ENCODE measurements at places on chromosomes 7 and 10. TPM values are rescaled to one million over a fixed set of nuclear protein-coding genes. Genes with fewer than 3 reads are reported as not detected.

- no peaks in the 10 kb centered on the region for H3K36me3 ChIP-seq
- no peak overlapping the region for H3K27ac ChIP-seq
- DNase-seq, result no peak
- H3K4me3 ChIP-seq, result no peak overlapping the region
- H3K27me3 ChIP-seq, result no peaks in the 10 kb centered on the region
- no peaks in the 10 kb centered on the region for H3K4me1 ChIP-seq
Measured at GRCh38 chr10:3294919-3295581, 122.5 kb upstream of the PITRM1 start.

DNA sequence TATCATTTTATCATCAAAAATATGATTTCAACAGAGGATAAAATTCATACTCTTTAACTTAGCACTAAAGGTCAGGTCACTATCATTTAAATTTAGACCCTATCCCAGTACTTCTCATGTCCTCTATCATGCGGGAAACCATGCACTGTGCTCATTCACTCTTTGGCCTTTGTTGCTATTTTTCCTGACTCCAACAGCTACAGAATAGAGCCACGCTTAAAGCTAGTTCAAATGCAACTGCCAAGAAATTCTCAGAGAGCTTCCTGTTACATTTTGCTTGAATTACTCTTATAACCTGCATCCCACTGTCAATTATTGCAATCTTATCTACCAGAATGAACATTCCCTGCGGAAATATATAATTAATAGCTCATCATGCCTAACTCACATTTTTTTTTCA lies 58.3 kb downstream of the SEMA3A start:
- H3K36me3 ChIP-seq, result no peaks in the 10 kb centered on the region
- H3K27me3 ChIP-seq, result no peaks in the 10 kb centered on the region
- no peaks in the 10 kb centered on the region for H3K4me1 ChIP-seq
- DNase-seq, result no peak
- H3K4me3 ChIP-seq, result no peak overlapping the region

DNA sequence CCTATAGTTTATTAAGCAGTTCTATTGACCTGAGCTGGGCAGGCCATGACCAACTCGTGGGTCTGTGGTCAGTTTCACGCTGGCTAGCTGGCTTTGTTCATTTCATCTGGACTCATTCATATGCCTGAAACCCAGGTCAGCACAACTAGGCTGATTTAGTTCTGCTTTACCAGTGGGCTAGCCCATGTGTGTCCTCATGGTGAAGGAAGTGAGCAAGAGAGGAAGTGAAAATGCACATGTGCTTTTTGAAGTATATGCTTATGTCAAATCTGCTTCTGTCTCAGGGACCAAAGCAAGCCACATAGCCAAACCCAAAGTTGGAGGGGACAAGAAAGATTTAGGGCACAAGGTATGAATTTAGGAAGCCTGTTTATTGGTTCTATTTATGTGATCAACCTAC lies 154.5 kb downstream of the RNF133 start:
- H3K4me1 ChIP-seq, result no peaks in the 10 kb centered on the region
- H3K27me3 ChIP-seq, result no peaks in the 10 kb centered on the region
- H3K4me3 ChIP-seq, result no peak overlapping the region

- no peaks in the 10 kb centered on the region for H3K36me3 ChIP-seq
- H3K4me3 ChIP-seq, result no peak overlapping the region
- no peaks in the 10 kb centered on the region for H3K27me3 ChIP-seq
Measured at GRCh38 chr7:35389636-35390035, 135.7 kb upstream of the TBX20 start.

DNA sequence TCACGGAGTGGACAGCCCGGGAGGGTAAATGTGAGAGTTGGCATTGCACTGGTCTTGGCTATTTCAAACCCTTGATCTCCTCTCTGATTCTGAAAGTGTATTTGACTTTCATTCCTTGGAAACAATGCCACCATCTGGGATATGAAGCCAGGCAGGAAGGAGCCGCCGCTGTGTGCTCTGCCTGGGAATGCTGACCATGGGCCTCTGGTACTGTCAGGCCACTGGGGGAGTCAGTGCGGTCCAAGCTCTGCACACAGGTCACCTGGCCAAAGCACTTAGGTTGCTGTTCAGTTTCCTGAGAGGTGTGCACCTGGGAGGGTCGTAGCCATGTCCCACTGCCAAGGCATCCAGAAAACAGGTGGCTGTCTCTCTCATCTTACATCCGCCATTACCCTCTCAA lies 68.5 kb upstream of the SHH start:
- H3K27ac ChIP-seq, result no peak overlapping the region
- H3K27me3 ChIP-seq, result no peaks in the 10 kb centered on the region
- H3K4me1 ChIP-seq, result no peaks in the 10 kb centered on the region

DNA sequence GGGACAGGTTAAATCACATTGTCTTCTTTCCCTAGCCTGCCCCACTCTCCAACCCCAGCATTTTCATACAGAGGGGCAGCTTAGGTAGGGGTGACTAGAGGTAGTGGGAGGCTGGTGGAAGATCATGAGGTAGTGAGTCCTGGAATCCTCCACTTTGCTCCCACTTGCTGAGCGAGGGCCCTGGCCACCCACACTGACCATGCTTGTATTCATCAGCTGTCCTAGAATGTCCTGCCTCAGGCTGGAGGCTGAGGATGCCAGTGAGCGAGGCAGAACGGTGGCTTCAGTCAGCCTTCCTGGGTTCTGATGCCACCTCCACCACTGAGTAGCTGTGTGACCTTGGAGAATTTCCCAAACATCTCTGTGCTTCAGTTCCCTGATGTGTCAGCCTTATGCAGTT lies 34.6 kb upstream of the PFKFB3 start:
- H3K4me1 ChIP-seq, result peaks cover 47% of the 10 kb centered on the region
- H3K27me3 ChIP-seq, result no peaks in the 10 kb centered on the region
- no peak for DNase-seq
- peak overlapping the region; percentile 77 for H3K27ac ChIP-seq
- H3K36me3 ChIP-seq, result peaks cover 5% of the 10 kb centered on the region

DNA sequence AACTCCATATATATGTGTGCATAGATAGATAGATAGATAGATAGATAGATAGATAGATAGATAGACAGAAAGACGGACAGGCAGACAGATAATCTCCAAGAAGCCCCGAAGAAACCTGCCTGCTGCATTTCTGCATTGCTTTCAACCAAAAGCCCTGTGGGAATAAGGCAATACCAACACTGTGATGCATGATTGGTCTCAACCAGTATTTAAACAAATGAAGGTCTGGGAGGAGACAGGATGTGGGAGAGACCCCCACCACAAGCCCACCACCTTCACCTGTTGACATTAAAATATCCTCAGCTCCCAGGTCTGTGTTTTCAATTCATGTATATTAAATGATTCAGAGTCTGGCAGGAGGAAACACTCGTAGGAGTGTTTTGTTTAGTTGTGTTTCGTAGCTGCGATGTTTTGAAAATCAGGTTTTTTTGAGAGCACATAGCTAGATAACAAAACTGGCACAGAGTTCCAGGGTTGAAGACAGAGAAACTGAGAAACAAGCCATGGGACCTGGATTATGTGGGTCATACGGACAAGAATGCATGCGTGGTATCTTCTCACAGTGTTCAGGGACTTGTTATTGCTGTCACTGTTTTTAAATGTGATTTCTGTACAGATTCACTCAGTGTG lies 200.7 kb upstream of the AHR start:
- peaks cover 6% of the 10 kb centered on the region for H3K4me1 ChIP-seq
- no peak for DNase-seq
- H3K27me3 ChIP-seq, result no peaks in the 10 kb centered on the region
- H3K27ac ChIP-seq, result no peak overlapping the region

- DNase-seq, result no peak
- no peaks in the 10 kb centered on the region for H3K36me3 ChIP-seq
- H3K4me1 ChIP-seq, result no peaks in the 10 kb centered on the region
- no peaks in the 10 kb centered on the region for H3K27me3 ChIP-seq
- no peak overlapping the region for H3K27ac ChIP-seq
Measured at GRCh38 chr10:121294630-121295029, 303.6 kb downstream of the FGFR2 start.

- H3K4me1 ChIP-seq, result no peaks in the 10 kb centered on the region
- no peak overlapping the region for H3K4me3 ChIP-seq
- no peaks in the 10 kb centered on the region for H3K36me3 ChIP-seq
- no peaks in the 10 kb centered on the region for H3K27me3 ChIP-seq
- no peak overlapping the region for H3K27ac ChIP-seq
- DNase-seq, result no peak
Measured at GRCh38 chr7:45597286-45597984, 23.3 kb downstream of the ADCY1 start.

- H3K27me3 ChIP-seq, result no peaks in the 10 kb centered on the region
- H3K4me3 ChIP-seq, result peak overlapping the region; percentile 66
- peak; percentile 65 for DNase-seq
- H3K36me3 ChIP-seq, result no peaks in the 10 kb centered on the region
Measured at GRCh38 chr7:143882604-143883078, 19.3 kb downstream of the TCAF1 start.

DNA sequence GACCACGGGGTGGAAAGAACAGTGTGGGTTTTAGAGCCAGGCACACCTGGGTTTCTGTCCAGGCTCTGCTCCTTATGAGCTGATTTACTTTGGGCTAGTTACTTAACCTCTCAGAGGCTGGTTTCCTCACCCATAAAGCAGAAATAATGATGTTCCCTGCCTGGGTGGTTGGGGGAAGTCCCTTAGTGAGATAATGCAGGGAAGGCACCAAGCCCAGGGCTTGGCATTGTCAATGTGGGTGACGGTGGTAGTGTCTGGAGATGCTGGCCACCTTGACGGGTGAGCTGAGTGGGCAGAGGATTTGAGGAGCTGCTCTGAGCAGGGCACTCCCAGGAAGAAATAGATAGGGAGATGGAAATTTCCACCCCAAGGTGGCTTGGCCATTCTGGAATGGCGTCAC lies 65.2 kb downstream of the SH2D4B start:
- no peak for DNase-seq
- no peaks in the 10 kb centered on the region for H3K4me1 ChIP-seq
- no peaks in the 10 kb centered on the region for H3K36me3 ChIP-seq
- no peaks in the 10 kb centered on the region for H3K27me3 ChIP-seq
- H3K27ac ChIP-seq, result no peak overlapping the region

DNA sequence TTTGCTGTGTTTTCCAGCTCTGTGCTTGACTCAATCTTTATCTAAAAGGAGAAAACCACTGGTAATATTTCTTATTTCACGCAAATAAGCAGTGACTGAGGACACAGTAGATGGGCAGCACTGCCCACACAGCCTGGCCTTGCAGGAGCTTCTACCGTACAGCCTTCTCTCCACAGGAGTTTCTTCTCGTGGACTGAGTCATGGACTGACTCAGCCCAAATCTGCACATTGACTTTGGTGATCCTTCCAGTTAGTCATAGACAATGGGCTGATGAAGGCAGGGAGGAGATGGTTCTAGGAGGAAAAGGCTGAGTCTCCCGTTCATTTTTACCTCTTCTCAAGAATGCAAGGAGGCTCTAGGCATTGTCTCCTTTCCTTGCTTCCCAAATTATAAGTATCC lies 200.7 kb downstream of the RAPGEF5 start:
- H3K36me3 ChIP-seq, result peaks cover 24% of the 10 kb centered on the region
- H3K27ac ChIP-seq, result no peak overlapping the region
- no peak overlapping the region for H3K4me3 ChIP-seq
- DNase-seq, result peak; percentile 25

DNA sequence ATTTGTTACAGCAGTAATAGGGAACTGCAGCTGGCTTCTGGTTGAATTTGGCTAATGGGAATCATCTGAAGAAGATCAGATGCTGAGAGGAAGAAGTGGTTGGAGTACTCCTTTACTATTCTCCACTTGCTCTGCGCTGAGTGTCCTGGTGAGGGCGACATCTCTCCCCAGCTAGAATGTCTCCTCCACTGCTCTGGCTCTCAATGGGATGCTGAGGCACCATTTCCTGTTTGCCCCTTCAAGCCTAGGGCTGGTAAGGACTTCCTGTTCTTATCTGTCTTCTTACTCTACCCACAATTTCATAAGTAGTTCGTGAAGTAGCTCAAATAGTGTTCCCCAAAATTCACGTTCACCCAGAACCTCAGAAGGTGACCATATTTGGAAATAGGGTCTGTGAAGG lies 43.2 kb upstream of the TES start:
- H3K27me3 ChIP-seq, result no peaks in the 10 kb centered on the region
- no peak for DNase-seq
- H3K4me3 ChIP-seq, result no peak overlapping the region
- no peak overlapping the region for H3K27ac ChIP-seq
- no peaks in the 10 kb centered on the region for H3K4me1 ChIP-seq

DNA sequence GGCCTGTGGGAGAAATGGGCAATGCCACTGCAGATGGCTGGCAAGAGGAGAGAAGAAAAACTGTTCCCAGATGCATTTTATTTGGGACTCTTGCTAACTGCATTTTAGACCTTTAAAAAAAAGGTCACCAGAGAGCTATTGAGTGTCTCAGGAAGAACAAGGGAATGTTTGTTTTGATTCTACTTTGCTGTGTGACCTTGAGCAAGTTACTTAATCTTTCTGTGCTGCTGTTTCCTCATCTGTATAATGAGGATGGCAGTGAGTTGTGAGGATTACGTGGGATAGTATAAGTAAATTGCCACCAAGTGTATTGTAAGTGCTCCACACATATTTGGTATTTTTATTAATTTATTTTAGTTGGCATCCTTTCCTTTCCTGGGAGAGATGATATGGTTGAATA lies 142.0 kb upstream of the AGK start:
- H3K4me3 ChIP-seq, result no peak overlapping the region
- no peak for DNase-seq
- H3K27me3 ChIP-seq, result no peaks in the 10 kb centered on the region
- H3K4me1 ChIP-seq, result no peaks in the 10 kb centered on the region
- H3K27ac ChIP-seq, result no peak overlapping the region

- H3K27ac ChIP-seq, result no peak overlapping the region
- H3K36me3 ChIP-seq, result no peaks in the 10 kb centered on the region
- H3K4me1 ChIP-seq, result no peaks in the 10 kb centered on the region
- H3K4me3 ChIP-seq, result no peak overlapping the region
Measured at GRCh38 chr10:24727786-24728185, 4.1 kb upstream of the ARHGAP21 start.

DNA sequence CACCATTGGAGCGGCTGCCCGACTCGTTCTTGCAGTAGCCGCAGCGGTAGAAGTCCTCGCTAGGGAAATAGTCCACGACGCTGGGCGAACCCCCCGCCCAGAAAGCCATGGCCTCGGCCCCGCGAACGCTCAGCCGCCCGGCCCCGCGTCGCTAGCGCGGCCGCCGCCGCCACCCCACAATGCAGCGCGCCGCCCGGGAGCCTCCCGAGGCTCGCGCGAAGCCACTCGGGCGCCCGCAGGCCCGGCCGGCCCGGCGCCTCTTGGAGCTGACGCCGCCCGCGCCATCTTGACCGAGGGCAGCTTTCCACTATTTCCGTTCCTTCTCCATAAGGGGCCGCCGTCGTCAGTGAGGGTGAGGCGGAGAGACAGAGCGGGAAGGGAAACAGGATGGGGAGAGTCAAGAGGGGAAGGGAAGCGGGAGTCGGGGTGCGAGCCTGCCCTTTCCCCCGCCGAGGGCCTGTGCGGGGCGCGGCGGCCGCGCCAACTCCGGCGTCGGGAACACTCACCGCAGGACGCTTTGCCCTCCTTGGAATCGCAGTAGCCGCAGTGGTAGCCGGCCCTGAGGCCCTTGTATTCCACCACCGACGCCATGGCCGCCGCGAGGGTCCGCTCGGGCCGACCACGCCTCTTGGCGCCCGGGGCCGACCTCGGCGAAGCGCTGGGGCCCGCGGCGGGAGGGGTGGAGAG lies at the start of gene ATE1:
TSS of gene ATE1 (minus strand) at position 191 of the 687 bp plus-strand sequence. CDS start at position 109, 82 bp downstream.
- no peaks in the 10 kb centered on the region for H3K36me3 ChIP-seq
- peak within 1 kb of the TSS; percentile 99 for H3K27ac ChIP-seq
- no peaks in the 10 kb centered on the region for H3K27me3 ChIP-seq
- peaks cover 15% of the 10 kb centered on the region for H3K4me1 ChIP-seq
- peak; percentile 90 for DNase-seq
- peak within 1 kb of the TSS; percentile 99 for H3K4me3 ChIP-seq

CDHR1 gene
- total RNA-seq, result 2.8 TPM

STEAP1B gene
- 0.97 TPM for total RNA-seq

HKDC1 gene
- under 0.01 TPM for total RNA-seq

PKD2L1 gene
- total RNA-seq, result not detected

TACC2 gene
- 11.4 TPM for total RNA-seq

SLC29A4 gene
- total RNA-seq, result 9.7 TPM

DGKI gene
- 4.6 TPM for total RNA-seq
